ENCODE measurements at places on chromosomes 2 and 18.

DNA sequence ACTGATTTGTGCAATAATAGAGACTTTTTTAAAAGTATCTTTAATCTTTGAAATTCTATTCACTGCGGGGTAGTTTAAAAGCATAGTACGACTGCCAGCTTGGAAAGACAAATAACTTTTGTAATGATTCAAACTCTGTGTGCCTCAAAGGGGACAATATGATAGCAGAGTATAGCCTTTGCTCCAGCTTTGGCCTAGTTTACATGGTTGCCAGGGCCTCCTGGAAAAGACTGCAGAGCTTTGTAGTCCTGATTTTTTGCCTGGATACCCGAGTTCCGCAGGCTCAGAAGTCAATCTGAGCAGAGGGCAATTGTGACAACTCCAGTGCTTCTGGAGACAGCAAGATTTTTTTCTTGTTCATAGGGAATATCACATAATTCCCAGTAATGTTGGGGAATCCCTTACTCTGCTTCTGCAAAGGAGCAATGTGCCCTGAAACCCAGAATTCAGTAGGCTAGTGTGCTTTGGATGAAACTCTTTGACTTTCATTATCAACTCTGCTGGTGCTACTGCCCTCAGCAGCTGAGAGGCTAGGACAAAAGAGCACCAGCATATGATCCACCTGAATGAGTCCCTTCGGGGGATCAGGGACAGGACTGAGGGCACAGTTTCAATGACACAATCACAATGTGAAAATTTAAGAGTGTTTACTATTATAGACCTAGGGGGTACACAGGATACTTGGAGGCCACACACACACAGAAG is 768.1 kb downstream of the TMEM182 start:
- no peak for DNase-seq

DNA sequence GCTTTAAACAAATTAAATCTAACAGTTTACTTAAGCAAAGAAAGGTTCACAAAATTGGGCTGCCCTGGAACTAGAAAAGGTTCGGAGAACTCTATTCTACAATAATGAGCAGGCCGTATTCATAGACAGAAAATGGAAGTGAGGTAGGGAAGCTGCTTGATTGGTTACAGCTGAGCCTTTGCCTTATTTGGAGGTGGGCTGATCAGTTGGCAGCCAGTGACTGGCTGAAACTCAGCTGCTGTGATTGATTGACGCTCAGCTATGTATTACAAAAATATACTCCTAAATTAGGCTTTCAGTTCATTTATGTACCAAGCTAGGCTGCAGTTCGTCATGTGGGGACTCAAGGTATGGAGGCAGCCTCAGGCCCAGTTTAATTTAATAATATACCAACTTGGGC is 42.3 kb upstream of the TTR start:
- no peak for DNase-seq

GRCh38 chr2:68709421-68709911 is 25.1 kb upstream of the ARHGAP25 start:
- no peak for DNase-seq

DNA sequence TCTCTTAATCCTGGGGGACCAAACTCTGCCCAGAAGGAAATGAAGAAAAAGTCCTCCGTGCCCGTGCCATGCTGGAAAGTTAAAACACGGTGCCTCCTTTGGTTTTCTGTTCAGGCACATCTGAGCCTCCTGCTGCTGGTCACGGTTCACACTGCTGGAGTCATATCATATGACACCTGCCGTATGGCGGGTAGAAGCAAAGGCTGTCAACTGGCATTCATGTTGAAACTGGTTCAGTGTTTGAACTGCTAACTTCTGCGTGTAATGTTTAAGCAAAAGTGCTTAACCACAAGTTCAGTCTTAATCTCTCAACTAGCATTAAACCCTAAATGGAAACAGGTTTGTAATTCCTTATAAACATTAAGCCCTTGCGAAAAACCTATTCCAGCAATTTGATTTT is 3.1 kb downstream of the STK39 start:
- no peak for DNase-seq

DNA sequence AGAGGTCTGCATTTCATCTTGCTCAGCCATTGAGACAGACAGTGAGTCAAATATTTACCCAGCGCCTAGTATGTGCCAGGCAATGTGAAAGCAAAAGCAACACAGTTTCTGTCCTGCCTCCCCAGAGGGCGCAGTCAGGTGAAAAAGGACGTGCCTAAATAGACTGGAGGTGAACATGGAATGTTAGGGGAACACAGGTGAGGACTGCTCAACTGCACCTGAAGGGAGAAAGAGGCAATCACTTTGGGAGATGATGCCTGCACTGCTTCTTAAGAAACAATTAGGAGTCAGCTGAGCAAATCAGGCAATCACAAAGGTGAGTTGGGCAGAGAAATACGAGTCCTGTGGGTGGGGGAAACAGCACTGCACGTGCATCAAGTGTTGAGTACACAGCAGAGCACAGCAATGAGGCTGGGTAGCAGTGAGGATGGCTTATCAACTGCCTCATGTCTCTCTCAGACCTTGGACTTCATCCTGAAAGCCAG is 218.3 kb upstream of the SMAD7 start:
- no peak for DNase-seq

DNA sequence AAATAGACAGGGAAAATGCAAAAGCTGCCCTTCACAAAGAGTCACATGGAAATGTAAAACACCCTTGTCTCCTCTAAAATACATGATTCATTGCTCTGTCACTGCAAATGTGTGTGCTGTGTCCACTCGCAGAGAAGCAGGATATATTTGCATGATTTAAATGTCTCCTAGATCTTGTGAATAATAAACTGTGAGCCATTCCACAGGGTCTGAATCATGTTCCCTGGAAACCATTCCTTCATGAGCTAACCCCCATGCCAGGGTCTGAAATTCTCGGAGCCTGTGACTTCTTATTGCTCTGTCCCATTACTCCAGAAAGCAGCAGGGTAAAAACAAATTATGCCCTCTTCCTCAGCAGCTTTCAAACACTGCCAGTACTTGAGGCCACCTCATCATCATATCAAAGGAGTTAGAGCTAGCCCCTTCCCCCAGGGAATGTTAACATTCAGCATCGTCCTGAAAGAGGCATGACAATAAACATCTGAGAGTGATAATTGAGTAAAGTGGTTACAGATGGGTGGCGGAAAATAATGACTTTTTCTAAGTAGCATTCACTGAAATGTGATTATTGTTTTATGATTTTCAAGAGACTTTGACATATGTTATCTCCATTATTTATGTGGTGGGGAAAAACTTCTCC is 11.7 kb upstream of the CNGA3 start:
- DNase-seq, result no peak

DNA sequence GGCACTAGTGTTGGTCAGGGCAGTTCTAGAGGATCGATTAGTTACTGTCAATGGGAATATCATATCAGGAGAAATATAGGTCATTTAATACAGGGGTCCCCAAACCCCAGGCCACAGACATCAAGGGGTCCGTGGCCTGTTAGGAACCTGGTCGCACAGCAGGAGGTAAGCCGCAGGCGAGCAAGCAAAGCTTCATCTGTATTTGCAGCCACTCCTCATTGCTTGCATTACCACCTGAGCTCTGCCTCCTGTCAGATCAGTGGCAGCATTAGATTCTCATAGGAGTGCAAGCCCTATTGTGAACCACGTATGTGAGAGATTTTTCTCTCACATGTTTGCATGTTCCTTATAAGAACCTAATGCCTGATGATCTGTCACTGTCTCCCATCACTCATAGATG is 81.9 kb downstream of the DSC3 start:
- no peak for DNase-seq

DNA sequence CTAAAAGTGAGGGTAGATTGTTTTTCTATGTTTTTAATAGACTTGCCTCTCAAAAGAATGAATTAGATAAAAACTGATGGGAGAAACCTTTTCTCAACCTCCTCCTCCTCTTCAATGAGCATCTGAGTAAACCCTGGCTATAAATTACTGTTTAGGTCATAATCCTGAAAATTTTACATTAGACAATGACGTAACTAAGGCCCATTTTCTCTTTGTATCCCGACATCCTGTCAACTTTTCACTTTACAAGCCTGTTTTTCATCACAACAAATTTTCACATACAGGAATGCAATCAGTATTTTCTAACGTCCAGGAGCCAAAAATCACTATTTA is 1.3 kb downstream of the SPIRE1 start:
- no peak for DNase-seq
